ENCODE measurements at places on chromosomes 6 and 20. TPM values are rescaled to one million over a fixed set of nuclear protein-coding genes. Genes with fewer than 3 reads are reported as not detected.

- DNase-seq: peak; percentile 19
Measured at GRCh38 chr6:1993042-1993441, 252.4 kb downstream of the GMDS start.

GRCh38 chr20:37222086-37222485 is 39.5 kb downstream of the GHRH start:
- no peak for DNase-seq

DNA sequence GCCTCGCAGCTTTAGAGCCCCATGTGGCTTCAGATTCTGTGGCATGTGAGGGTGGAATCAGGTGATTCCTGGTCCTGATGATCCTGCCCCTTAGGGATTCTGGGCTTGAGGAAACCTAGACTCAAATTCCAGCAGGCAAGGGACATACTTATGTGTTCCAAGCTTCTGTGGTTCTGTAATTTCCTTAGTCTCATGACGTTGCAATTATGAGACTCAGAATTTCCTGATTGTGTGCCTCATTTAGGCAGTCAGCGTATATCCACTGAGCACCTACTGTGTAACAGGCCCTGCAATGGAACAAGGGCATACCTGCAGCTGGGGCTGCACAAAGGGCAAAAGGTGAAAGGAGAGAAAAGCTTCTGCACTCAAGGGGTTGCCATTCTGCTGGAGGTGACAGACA is 11.6 kb upstream of the BPIFB4 start:
- DNase-seq: no peak

SLPI gene
- total RNA-seq: 99.5 TPM

- no peak for DNase-seq
Measured at GRCh38 chr6:50451826-50452400, 261.4 kb upstream of the TFAP2D start.

TPD52L2 gene
- 166 TPM for total RNA-seq

SMLR1 gene
- not detected for total RNA-seq

GRCh38 chr6:21801446-21802174 is 208.1 kb downstream of the SOX4 start:
- DNase-seq: no peak

DNA sequence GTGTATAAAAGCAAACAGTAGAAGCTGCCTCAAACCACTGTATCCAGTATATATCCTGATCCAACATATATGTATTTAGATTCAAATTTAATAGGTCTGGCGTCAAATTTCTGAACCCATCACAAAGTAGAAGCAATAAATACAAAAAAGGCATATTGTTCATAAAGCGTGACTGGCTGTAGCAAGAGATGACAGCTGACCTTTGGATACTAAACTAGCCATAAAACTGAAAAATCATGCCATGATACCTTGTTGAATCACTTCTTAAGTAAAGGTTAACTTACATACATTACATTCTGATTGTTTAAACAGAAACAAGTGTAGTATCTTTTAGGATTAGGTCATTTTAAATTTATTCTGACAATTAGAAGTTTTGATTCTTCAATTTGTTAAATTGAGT is 372.0 kb upstream of the FLRT3 start:
- no peak for DNase-seq

TP53TG5 gene
- total RNA-seq: not detected

DNA sequence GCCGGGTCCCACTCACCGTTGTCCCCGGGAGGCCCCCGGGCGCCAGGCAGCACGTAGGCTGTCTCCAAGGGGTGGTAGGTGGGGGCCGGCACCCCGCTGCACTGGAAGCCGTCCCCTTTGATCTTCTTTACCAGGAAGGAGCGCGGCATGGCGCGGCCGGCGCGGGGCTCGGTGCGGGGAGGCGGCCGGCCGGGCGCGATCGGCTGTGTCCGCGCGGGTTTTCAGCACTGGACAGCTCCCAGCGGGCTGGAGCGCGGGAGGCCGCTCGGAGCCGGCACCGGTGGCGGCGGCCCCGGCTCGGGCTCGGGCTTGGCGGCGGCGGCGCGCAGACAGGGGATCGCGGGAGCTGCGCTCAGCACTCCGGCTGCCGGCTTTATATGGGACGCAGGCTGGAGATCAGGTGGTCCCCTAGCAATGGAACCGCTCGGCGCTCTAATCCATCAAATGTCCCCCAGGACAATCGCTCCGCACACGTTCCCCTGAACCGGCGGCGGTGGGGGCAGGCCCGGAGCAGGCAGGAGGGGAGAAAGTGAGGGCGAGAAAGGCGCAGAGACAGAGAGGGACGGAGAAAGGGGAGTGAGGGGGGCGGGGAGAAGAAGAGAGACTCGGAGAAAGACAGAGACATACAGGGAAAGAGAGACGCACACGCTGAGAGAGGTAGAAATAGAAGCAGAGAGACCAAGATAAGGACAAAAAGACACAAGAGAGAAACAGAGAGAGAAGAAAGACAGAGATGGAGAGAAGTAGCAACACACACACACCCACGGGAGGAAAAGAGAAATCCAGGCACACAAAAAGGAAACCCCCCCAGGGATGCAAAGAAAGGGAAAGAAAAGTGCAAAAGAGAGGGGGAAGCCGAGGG is at the start of gene SCRT2:
Gene SCRT2, minus strand, starts transcription at position 350 of the 862 bp plus-strand sequence. Its CDS starts 201 bp downstream, at position 149.
- no peak for DNase-seq

- no peak for DNase-seq
Measured at GRCh38 chr20:53639647-53640440, 46.2 kb upstream of the ZNF217 start.
